ENCODE measurements at places on chromosomes 2 and 18.

GRCh38 chr2:28413152-28413898, 20.7 kb downstream of the FOSL2 start:
- no peak for DNase-seq

- DNase-seq = no peak
These were observed 63.8 kb downstream of the PTPRM start for GRCh38 chr18:7630731-7631442.

GRCh38 chr18:37476182-37476581, 89.4 kb downstream of the CELF4 start:
- peak; percentile 82 for DNase-seq

- no peak for DNase-seq
These were observed 136.6 kb upstream of the ITGB6 start for GRCh38 chr2:160336635-160337034.

DNA sequence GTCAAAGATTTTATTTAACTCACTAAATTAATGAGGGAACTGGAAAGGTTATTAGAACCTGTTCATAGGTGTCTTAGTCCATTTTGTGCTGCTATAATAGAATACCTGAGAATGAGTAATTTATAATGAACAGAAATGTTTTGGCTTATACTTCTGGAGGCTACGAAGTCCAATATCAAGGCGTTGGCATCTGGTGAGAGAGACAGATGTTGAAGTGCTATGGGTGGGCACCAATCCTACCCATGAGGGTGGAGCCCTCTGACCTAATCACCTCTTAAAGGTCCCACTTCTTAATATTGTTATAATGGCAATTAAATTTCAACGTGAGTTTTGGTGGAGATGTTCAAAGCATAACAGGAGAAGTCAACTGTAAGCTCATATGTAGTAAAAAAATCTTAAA, 5.1 kb downstream of the RPIA start:
- no peak for DNase-seq

DNA sequence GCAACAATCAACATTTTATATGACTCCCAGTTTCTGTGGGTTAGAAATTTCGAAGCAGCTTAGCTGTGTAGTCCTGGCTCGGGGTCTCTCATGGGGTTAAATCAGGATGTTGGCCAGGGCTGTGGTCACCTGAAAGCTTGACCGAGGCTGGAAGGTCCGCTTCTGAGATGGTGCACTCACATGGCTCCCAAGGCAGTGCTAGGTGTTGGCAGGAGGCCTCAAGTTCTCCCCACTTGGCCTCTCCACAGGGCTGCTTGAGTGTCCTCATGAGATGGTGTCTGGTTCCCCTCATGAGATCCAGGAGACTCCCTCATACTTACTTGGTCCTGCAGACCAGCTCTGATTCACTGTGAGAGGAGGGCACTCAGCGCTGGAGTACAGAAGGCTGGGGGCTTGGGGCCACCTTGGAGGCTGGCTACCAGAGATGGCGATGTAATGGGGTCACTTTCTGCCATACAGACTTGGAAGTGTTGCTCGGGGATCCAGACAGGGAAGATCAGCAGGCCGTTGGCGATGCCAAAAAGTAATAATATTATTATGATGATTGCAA, 98.8 kb downstream of the INHBB start:
- DNase-seq = no peak

DNA sequence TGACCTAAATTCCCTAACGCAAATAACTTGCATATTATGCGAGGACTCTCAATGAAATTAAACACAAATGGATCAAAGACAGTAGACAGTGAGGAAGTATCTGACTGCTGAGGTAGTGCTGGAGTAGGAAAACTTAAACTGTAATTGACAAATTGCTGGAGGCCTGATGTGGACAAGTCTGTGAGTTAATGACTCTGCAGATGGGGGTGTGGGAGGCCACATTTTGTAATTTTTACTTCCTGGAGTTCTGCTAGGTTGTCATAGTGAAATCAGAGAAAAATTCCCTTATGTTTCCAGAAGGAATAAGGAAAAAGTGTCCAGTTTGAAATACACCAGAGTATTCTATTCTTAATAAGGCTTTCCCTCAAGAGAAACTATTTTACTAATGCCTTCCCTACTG, 333.0 kb upstream of the CNTNAP5 start:
- no peak for DNase-seq

DNA sequence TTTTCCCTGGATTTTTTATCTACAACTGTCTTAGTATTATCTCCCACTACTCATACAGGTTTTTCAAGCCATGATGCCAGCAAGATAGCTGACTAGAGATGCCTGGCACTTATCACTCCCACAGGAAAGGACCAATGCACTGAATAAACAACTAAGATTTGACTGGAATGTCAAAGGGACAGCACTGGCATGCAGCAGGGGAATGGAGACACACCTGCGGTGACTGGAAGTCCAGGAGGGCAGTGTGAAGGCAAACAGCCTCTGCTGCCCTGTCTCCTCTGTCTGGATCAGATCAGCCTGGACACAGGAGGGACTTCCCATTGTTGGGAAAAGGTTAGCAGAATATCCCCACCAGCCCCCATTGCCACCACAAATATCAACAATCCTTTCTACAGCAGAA, 85.1 kb downstream of the TMEM237 start:
- no peak for DNase-seq

DNA sequence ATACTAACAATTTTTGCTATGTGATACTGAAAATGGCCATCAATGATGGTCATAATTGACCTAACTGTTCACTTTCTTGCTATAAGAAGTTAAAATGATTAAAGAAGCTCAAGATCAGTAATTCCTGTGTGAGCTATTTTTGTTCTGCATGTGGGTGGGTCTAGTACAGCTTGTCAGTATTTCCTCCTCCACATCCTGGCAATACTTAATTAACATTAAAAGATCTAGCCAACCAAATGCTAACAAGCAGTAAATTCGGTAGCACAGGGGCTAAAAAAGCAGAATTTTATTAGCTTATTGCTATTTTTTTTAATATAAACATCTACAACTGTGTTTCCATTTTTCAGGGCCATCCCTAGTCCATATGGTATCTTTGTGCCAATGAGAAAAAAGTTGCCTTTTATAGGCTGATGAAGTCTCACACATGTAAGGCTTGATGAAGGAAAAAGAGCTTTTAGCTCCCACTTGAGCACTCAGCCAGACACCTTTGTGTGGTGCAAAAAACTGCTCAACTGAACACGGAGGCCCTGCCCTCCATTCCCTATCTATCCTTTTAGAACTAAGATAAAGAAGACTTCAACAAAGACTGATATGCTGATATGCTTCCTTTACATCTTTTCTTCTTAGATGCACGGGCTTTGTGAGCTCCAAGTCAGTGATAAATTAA, 4.9 kb upstream of the PNO1 start:
- no peak for DNase-seq

- DNase-seq = no peak
These were observed 110.9 kb upstream of the FAM98A start for GRCh38 chr2:33709951-33710350.

DNA sequence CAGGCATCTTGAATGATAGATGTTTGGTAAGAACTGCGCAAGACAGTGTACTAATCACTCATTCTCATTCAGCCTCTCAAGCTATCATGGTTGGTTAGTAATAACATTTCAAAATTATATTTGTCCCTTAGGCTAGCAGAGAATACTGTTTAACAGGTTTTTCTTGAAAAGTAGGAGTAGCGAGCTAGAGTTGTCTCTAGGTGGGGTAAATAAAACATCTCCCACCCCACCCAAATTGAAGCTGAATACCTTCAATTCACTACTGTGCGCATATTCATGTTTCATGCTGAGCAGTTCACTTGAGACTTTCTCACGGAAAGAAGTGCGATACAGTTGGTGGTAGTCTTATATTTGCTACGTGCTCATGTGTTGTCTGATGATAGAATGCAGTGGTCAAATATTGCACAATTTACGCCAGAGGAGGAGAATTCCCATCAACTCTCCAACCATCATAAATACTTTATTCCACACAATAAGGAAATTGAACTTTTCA, 49.3 kb downstream of the NEDD4L start:
- DNase-seq = no peak

GRCh38 chr18:2687390-2688001, 32.0 kb downstream of the SMCHD1 start:
- DNase-seq = no peak

- DNase-seq = no peak
These were observed 259.3 kb downstream of the TTC32 start for GRCh38 chr2:19642501-19642900.

DNA sequence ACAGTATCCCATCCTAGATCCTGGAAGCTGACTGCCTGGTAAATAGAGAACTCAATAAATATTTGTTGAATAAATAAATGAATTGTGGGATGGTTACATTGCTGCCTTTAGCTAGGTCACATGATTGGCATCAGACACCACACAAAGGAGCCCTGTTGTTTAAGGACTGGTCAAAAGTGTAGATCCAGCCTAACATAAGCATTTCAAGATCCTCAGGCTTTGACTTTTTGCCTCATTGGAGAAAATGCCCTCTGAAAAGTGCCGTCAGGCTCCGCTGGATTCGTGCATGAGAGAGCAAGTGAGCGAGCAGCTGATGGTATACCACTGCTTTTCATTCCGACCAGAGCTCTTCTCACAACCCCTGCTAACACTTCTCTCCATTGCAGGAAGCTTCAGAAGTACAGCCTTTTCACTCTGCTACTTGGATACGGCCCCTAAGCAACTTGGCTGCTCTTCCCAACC, 1.3 kb upstream of the ZNF24 start:
- peak; percentile 33 for DNase-seq

DNA sequence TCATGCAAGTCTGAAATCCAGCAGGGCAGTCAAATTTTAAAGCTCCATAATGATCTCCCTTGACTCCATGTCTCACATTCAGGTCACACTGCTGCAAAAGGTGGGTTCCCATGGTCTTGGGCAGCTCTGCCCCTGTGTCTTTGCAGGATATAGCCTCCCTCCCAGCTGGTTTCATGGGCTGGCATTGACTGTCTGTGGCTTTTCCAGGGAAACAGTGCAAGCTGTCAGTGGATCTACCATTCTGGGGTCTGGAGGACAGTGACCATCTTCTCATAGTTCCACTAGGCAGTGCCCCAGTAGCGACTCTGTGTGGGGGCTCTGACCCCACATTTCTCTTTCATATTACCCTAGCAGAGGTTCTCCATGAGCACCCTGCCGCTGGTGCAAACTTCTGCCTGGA, 220.6 kb upstream of the COPS8 start:
- no peak for DNase-seq

GRCh38 chr2:39778775-39779340, at the start of gene THUMPD2:
Gene THUMPD2 (minus strand): TSS chr2:39779258. CDS start chr2:39779239, 19 bp downstream.
- peak; percentile 76 for DNase-seq

DNA sequence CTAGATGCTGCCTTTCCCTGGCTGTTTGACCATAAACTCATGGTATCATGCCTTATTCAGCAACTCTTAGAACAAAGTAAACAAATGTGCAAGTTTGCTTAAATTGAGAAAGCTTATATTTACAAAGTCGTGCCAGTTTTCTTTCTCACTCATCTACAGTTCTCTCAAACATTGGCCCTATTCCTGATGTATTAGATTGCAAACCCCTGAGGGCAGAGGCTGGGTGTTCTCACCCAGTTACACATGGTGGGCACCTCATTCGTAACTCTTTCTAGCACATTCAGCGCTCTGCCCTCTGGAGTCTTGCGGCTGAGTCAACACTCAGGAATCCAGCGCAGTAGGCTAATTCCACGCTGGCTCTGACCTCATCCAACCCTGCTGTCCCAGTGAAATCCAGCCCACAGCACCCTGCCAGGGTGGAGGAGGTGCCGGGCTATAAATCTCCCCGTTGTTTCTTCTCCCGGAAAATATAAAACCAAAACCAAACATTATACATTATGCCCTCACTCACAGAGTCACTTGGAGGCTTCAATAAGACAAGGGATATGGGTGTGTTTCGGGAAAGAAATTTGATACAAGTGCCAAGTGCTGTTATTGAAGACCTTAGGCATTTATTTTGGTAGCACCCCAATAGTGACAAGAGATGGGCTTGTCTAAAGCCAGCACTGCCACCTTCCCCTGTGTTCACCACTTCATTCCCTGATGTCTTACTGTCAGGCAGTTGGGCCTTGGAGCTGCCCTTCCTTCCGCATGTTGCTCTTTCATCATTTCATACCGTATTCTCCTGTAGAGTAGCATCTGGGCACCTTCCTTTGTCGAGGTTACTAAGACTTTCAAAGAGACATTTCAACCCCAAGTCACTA, 287.4 kb downstream of the PRKCE start:
- DNase-seq = peak; percentile 72

DNA sequence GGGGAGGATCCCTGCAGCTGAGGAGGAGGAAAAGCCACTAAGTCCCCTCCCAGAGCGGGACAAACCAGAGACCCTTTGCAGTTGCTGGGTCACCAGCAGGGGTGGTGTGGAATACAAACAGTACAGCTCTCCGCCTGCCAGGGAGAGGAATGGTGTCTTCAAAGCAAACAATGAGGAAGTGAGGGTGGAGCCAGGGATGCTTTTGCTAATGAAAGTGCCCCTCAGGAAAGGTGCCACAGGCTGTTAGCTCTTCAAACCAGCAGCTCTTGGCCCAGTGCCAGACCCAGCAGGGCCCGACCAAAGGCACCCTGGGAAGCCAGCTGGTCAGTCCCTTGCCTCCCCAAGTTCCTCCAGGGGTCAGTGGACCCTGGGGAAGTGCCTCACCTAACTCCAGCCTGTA, 102.8 kb downstream of the HIBCH start:
- peak; percentile 16 for DNase-seq

DNA sequence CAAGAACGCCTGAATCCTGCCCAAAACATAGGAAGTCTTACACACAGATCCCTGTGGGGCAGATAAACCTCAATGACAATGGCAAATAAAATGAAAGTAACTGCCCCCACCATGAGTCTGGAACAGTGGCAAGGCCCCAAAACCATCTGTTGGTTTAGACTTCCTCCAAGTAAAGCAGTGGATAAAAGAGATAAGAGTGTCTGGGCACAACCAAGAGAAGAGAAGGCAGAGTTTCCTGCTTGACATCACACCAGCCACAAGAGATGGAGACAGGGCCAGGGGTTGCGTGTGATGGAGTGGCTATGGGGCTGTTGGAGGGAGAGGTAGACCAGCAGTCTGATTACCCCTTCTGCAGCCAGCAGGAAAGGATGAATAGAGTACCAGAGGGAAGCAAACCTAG, 212.1 kb upstream of the POU3F3 start:
- DNase-seq = no peak

GRCh38 chr2:237322564-237322963, 91.4 kb downstream of the COL6A3 start:
- peak; percentile 12 for DNase-seq

- no peak for DNase-seq
These were observed 206.8 kb upstream of the STON1 start for GRCh38 chr2:48323146-48323545.

DNA sequence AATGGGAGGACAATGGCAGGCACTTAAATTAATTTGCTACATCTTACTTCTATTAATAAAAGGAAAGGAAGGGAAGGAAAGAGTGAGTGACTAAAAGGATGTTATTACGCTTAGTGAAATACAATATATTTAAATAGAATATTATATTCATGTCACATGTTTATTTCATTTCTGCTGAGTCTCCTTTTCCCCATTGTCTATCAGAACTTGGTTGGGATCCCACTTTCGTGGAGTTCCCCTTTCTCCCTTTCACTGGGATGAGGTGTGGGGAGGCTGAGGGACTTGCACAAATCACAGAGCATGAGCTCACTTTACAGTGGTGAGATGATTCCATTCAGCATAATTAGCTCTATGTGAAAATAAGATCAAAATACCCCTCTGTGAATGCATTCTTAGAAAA, 730.6 kb downstream of the TSN start:
- no peak for DNase-seq
